ENCODE measurements at places on chromosomes 13 and 19.
A peak's percentile ranks its signal among the peaks of the same experiment; 100 is the strongest.

- DNase-seq, result no peak
Measured at GRCh38 chr19:34493038-34493648, 11.6 kb downstream of the WTIP start.

DNA sequence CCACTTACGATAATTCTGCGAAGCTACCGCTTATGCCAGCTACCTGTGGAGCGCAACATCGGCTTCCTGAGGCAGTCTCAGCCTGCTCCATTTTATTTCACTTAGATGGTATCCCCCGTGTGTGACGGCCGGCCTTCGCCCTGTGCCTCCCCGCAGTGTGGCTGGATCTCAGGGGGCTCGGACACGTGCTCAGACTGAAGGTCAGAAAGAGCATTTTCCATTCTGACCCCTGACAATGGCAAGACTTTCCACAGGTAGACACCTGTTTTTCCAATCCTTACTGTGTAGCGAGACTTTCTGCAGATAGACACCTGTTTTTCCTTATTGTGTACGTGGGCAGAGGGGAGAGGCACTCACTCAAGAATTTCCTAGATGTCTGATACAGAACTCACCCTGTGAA is 52.7 kb downstream of the ATP11A start:
- no peak for DNase-seq

GRCh38 chr13:24827799-24828198 is 63.8 kb downstream of the RNF17 start:
- DNase-seq, result no peak

DNA sequence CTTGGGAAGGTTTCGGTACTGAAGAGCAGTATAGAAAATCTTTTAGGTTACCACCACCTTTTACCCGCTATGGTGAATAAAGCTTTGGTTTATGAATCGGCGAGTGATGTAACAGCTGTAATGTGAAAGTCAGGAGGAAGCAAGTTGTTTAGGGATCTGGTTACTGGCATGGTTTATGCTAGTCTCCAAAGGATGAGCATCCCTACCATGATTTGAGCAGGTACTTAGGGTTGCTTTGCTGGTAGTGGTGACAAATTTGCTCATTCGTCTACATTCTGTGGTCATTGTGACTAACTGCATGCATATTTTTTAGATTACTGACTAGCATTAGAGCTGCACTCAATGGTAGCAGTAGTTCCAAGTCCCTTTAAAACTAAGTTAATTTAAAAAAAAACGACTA is 104.1 kb downstream of the FRY start:
- no peak for DNase-seq

DNA sequence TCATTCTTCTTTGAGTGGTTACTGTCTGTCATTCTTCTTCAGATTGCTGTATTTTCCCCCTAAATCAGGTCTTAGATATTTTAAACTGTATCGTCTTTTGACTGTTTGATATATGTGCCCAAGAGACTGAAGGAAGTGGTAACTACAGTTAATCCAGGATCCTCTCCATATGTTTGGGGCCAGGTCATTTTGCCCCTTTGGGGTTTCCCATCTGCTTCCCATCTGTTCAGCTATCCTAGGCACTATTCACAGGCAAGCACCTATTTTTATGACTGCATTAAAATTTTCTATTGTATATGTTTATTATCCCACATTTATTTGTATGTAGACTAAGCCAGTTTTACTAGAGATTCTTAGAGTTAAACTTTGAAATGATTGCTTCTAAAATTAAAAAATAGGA is 244.2 kb downstream of the PCCA start:
- no peak for DNase-seq

- no peak for DNase-seq
Measured at GRCh38 chr13:104522235-104523072, 1456.2 kb upstream of the SLC10A2 start.

- peak; percentile 53 for DNase-seq
Measured at GRCh38 chr13:57624565-57625435, 6.7 kb upstream of the PCDH17 start.

- no peak for DNase-seq
Measured at GRCh38 chr13:26486550-26486949, 70.9 kb upstream of the WASF3 start.

GRCh38 chr19:42078058-42078457 is 2.1 kb downstream of the ZNF574 start:
- DNase-seq, result no peak

DNA sequence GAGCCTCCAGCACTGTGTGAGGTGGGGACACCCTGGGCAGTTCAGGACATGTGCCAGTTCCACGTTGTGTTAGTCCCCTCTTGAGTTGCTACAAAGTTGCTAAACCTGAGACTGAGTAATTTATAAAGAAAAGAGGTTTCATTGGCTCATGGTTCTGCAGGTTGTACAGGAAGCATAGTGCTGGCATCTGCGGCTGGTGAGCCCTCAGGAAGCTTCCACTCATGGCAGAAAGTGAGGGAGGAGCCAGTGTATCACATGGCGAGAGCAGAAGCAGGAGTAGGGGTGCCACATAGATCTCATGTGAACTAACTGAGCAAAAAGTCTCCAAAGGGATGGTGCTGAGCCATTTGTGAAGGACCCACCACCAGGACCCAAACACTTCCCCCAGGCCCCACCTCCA is 33.2 kb downstream of the TRPM4 start:
- DNase-seq, result no peak

DNA sequence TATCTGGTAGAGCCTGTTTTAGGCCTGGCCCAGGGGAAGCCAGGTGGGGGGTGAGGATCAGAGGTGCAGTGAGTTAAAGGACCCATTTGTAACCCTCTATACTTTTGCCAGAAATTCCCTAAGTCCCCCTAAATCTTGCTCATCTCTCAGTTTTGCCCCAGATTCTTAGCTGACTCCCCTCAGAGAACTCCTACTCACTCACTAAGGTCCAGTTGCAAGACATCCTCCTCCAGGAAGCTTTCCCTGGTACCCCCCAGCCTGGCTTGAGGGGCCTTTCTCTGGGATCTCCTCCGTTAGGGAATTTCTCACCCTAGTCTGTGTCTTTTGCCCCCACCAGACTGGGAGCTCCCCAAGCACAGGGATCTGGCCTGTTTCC is 1.9 kb downstream of the TSKS start:
- no peak for DNase-seq

DNA sequence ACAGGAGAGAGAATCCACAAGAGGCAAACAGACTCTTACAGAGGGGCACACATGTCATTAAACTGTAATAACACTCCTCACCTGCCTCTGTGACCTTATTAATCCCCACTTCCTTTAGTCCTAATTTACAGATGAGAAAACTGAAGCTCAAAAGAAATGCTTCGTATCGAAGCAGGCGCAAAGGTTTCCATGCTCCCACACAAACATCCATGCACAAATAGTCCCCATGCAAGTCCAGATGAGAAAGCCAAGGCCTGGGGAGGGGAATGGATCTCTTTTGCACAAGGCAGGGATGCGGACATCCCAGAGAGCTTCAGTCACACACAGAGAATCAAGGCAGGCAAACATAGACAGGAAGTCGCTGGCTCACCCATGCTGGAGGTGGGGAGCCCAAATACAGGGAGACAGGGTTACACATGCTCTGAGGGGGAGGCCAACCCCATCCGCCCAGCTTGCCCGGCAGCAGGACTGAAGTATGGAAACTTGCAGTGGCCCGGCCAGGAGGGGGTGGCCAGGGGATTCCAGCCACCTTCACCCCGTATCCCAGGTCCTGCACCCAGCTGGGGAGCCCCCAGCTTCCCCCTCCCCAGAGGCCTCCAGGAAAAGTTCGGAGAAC is 468 bp downstream of the S1PR5 start:
- no peak for DNase-seq

GRCh38 chr13:113855931-113856715 is 7.8 kb downstream of the GAS6 start:
- DNase-seq, result no peak

GRCh38 chr13:45353895-45354294 is 12.9 kb upstream of the TPT1 start:
- DNase-seq, result no peak

- DNase-seq, result no peak
Measured at GRCh38 chr13:40794414-40795368, 5.3 kb downstream of the SLC25A15 start.

DNA sequence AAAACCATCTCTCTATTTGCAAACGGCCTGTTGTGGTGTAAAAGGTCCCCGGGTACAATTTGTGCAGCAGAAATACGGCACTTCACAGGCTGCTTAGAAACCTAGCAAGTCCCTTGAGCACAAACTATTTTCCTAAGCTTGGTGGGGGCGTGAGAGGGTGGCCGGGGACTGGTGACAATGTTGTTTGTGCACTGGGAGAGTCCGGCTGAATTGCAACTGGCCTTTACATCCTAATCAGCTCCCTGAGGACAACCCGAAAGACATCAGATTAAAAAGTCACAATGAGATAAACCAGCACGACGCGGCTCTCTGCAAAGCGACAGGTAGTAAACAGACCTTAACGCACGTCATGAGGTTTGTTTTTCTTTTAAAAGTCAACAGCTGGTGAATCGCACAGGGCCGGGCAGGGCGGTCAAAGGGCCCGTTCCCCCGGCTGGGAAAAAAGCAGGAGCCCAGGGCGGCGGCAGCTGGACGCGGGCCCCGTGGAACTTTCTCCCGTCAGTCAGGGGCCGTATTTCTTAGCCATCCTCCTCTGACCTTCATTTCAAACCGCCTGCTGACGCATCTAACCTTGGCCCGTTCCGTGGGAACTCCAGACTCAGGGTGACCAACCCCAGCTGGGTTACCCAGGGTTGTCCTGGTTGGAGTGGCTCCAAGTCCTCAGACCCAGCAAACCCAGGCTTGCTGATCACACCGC is 112.3 kb downstream of the GADD45B start:
- no peak for DNase-seq

GRCh38 chr13:98909016-98909415 is 68.8 kb downstream of the DOCK9 start:
- DNase-seq, result peak; percentile 44

GRCh38 chr13:36839981-36840380 is 21.0 kb downstream of the RFXAP start:
- DNase-seq, result no peak

DNA sequence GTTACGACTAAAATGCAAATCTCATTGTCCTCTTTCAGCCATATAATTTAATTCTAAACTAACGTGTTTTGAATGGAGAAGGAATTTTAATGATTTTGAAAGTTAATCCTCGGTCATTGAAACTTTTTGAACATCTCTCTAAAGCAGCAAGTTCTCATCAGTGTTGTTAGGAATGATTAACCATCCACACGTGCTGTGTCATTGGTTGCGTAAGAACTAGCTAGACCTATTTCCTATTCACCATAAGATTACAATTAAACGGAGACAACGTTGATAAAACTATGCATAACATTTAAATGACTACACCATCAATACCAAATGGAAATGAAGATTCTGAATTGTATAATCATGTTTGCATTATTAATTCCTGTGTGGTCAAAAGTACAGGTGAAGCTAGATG is 155.6 kb upstream of the IRS2 start:
- no peak for DNase-seq

DNA sequence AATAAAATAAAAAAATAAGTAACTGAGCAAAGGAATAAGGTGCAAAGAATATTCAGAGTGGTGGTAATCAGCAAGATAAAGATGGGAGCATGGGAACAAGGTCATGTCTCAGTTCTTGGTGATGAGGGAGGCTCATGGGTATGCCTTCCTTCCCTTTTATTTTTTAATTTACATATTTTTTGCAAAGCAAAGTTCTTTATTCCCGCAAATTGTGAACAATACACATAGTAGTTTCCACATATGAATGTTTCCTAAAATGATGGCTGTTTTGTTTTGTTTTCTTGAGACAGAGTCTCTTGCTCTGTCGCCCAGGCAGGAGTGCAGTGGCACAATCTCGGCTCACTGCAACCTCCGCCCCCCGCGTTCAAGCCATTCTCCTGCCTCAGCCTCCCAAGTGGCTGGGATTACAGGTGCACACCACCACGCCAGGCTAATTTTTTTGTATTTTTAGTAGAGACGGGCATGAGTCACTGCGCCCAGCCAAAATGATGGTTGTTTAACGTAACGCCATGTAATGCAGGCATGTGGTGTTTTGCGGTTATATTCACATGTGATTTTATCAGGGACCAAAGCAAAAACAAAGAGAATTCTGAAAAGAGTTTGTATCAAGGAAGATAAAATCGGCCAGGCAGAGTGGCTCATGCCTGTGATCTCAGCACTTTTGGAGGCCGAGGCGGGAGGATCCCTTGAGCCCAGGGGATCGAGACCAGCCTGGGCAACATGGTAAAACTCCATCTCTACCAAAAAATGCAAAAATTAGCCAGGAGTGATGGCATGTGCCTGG is 4.5 kb upstream of the ADGRE2 start:
- no peak for DNase-seq

DNA sequence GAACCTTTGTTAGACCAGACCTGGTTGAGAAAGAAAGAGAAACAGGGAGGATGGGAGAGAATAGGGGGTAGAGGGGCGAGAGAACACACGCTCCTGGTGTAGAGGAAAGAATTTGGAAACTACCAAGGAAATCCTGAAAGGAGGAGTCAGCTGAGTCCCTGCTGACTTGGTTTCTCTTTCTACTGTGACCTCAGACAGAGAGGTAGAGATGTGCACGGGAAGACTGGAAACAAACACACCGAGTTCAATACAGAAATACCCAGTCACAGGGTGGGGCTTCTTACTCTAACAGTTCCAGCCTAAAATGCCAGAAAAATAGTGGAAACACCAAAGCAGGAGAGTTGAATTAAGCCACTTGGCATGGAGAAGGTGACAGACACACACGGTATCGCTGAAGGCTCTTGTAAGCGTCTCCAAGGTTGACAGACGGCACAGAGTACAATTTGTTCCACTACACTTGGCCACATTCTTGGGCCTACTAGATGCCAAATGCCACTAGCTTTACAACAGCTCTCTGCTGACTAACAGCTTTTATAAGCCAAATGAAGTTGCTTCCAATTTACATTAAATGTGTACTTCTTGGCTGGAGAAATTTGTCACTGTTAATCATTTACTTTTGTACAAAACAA is 28.1 kb downstream of the LATS2 start:
- no peak for DNase-seq

GRCh38 chr13:85419611-85420010 is 379.6 kb downstream of the SLITRK6 start:
- no peak for DNase-seq

DNA sequence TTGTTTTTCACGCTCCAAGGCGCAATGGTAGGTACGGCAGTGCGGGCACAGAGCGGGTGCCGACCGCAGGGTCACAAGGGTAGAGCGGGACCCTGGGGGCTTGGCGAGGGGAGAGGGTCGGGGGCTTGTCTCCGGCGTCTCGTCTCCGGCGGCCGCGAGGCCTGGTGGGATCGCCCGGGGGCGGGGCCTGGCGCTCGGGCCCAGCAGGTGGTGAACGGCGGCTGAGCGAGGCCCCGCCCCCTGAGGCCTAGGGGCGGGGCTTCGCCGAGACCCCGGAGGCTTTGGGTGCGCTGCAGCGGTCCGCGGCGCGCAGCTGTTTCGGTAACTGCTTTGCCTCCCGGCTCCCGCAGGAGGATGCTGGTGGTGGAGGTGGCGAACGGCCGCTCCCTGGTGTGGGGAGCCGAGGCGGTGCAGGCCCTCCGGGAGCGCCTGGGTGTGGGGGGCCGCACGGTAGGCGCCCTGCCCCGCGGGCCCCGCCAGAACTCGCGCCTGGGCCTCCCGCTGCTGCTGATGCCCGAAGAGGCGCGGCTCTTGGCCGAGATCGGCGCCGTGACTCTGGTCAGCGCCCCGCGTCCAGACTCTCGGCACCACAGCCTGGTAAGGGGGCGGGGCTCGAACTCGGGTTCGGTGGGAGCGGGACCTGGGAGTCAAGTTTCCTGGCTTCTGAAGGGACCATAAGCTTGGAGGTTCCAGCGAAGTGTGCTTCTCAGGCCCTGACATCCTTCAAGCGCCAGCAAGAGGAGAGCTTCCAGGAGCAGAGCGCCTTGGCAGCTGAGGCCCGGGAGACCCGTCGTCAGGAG is at the start of gene TSEN34:
TSS of gene TSEN34 (plus strand) at position 298 of the 800 bp plus-strand sequence. CDS start at position 355, 57 bp downstream.
- peak; percentile 93 for DNase-seq

GRCh38 chr19:45645068-45645630 is 6.0 kb upstream of the EML2 start:
- no peak for DNase-seq

GRCh38 chr13:22235285-22235949 is 564.5 kb downstream of the FGF9 start:
- peak; percentile 2 for DNase-seq
